ENCODE measurements at places on chromosomes 6 and 20.
A peak's percentile ranks its signal among the peaks of the same experiment; 100 is the strongest.

GRCh38 chr6:15420959-15421438, 175.1 kb downstream of the JARID2 start:
- H3K4me3 ChIP-seq = no peak overlapping the region
- no peaks in the 10 kb centered on the region for H3K4me1 ChIP-seq
- no peak overlapping the region for H3K27ac ChIP-seq
- H3K27me3 ChIP-seq = no peaks in the 10 kb centered on the region
- H3K36me3 ChIP-seq = no peaks in the 10 kb centered on the region

GRCh38 chr20:37920270-37920669, 17.3 kb downstream of the VSTM2L start:
- no peak overlapping the region for H3K4me3 ChIP-seq
- no peaks in the 10 kb centered on the region for H3K4me1 ChIP-seq
- H3K36me3 ChIP-seq = no peaks in the 10 kb centered on the region
- no peak for DNase-seq
- H3K27ac ChIP-seq = no peak overlapping the region

DNA sequence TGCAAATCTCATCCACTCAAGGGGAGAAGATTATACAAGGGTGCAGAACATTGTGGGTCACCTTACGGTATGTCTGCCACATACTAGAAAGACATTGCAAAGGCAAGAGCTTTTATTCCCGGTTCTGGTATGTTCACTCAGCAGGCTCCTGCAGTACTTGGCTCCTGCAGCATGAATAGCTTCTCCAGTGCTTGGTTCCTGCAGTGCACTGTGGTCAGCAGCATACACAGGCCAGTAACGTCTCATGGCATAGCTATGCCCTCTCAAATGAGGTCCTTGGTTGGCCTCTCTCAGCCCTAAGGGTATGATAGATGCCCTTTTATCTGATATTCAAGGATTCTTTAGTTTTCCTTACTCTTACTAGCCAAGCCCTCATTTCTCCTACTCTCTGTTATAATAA, 12.6 kb downstream of the TCP11 start:
- no peak for DNase-seq
- H3K4me1 ChIP-seq = no peaks in the 10 kb centered on the region
- H3K4me3 ChIP-seq = no peak overlapping the region

DNA sequence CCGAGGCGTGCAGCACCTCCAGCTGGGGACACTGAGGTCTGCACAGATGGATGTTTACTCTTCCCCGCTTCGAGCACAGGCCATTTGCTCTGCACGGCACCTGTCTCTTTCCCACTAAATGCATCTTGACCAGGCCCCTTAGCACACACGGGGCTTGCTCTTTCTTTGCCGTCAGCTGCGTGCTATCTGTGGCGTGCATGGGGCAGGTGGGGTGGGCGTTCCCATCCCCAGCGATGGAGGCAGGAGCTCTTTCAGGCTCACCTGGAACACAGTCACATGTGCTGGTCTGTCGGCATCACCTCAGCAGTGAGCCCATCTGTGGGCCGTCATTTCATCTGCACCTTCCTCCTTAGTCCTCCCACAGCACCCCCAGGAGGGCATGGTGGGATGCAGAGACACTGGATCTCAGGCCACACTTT, 35.1 kb downstream of the RBM38 start:
- H3K4me3 ChIP-seq = no peak overlapping the region
- no peaks in the 10 kb centered on the region for H3K27me3 ChIP-seq
- H3K4me1 ChIP-seq = peaks cover 19% of the 10 kb centered on the region
- no peak for DNase-seq

GRCh38 chr20:57908704-57909630, 199.2 kb upstream of the PMEPA1 start:
- DNase-seq = no peak
- H3K4me3 ChIP-seq = no peak overlapping the region
- H3K4me1 ChIP-seq = no peaks in the 10 kb centered on the region
- H3K27me3 ChIP-seq = peaks cover 48% of the 10 kb centered on the region
- H3K36me3 ChIP-seq = no peaks in the 10 kb centered on the region

DNA sequence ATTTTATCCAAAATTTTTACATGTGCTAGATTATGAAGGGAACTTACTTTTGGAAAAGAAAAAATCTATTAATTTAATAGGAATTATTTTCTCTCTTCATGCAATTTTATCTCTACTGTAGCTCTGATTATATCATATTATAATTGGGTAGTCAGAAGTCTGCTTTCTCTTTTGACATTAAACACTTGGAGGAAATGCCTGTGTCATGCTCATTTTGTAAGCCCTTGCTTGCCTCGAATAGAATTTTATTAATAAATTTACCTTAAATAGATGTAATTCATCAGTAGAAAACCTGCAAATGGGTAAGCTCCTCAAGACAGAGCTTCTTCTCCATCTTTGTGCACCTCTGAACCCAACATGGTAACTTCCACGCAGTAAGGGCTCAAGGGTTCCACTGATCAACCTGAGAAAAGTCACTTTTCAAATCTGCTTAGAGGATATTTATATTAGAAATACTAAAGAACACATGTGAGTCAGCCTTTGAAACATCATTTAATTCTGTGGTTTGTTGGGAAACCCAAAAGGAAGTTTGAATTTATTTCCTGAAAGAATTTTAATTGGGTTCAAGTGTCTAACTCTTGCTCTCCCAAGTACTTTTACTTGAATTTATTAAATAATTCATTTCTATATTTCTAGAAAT, 266.0 kb downstream of the ALDH8A1 start:
- H3K36me3 ChIP-seq = no peaks in the 10 kb centered on the region
- no peaks in the 10 kb centered on the region for H3K4me1 ChIP-seq
- DNase-seq = no peak
- no peak overlapping the region for H3K27ac ChIP-seq
- H3K27me3 ChIP-seq = no peaks in the 10 kb centered on the region
- no peak overlapping the region for H3K4me3 ChIP-seq

GRCh38 chr6:154536999-154537398, 26.5 kb upstream of the CNKSR3 start:
- H3K27ac ChIP-seq = no peak overlapping the region
- H3K4me1 ChIP-seq = peaks cover 4% of the 10 kb centered on the region
- no peak for DNase-seq
- H3K36me3 ChIP-seq = no peaks in the 10 kb centered on the region
- H3K27me3 ChIP-seq = no peaks in the 10 kb centered on the region

DNA sequence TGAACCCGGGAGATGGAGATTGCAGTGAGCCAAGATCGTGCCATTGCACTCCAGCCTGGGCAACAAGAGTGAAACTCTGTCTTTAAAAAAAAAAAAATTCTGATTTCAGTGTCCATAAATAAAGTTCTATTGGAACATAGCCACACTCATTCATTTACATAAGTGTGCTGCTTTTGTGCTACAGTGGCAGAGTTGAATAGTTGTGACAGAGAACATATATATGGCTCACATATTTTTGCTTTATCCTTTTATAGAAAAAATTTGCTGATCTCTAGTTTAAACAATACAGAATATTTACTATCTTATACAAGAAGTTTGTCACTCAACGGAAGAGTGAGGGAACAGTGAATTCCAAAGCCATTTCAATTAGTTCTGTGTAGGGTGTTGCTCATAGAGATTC, 18.0 kb downstream of the MCM8 start:
- no peaks in the 10 kb centered on the region for H3K27me3 ChIP-seq
- DNase-seq = no peak
- no peak overlapping the region for H3K27ac ChIP-seq
- H3K4me3 ChIP-seq = no peak overlapping the region
- H3K4me1 ChIP-seq = no peaks in the 10 kb centered on the region
- peaks cover 17% of the 10 kb centered on the region for H3K36me3 ChIP-seq

DNA sequence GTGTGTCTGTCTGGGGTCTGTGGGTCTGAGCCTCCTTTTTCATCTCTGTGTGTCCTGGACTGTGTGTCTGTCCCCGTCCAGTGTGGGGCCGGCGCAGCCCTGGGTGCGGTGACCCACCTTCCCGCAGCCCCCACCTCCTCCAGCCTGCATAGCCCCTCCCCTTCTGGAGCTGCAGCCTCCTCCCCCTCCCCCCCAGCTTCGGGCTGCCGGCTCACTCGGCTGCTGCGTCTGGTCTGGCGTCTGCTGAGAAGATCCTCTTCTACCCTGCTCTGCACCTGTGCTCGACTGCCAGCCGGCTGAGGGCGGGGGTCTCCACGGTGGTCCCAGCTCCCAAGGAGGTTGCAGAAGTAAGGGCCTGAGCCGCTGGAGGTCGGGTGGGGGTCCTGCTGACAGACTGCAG, 7.6 kb upstream of the LKAAEAR1 start:
- no peaks in the 10 kb centered on the region for H3K27me3 ChIP-seq
- H3K36me3 ChIP-seq = no peaks in the 10 kb centered on the region
- H3K4me1 ChIP-seq = no peaks in the 10 kb centered on the region
- H3K4me3 ChIP-seq = no peak overlapping the region
- H3K27ac ChIP-seq = no peak overlapping the region

GRCh38 chr6:137999815-138000214, 107.4 kb downstream of the PERP start:
- H3K27me3 ChIP-seq = no peaks in the 10 kb centered on the region
- H3K4me1 ChIP-seq = 0 out of 2 replicates have a peak, but pooled peaks cover 5% of the 10 kb centered on the region
- H3K27ac ChIP-seq = no peak overlapping the region
- no peaks in the 10 kb centered on the region for H3K36me3 ChIP-seq
- DNase-seq = no peak

- peak overlapping the region; percentile 94 for H3K27ac ChIP-seq
- peaks cover 52% of the 10 kb centered on the region for H3K4me1 ChIP-seq
Observed at GRCh38 chr6:33199687-33200218, 712 bp downstream of the RXRB start.

DNA sequence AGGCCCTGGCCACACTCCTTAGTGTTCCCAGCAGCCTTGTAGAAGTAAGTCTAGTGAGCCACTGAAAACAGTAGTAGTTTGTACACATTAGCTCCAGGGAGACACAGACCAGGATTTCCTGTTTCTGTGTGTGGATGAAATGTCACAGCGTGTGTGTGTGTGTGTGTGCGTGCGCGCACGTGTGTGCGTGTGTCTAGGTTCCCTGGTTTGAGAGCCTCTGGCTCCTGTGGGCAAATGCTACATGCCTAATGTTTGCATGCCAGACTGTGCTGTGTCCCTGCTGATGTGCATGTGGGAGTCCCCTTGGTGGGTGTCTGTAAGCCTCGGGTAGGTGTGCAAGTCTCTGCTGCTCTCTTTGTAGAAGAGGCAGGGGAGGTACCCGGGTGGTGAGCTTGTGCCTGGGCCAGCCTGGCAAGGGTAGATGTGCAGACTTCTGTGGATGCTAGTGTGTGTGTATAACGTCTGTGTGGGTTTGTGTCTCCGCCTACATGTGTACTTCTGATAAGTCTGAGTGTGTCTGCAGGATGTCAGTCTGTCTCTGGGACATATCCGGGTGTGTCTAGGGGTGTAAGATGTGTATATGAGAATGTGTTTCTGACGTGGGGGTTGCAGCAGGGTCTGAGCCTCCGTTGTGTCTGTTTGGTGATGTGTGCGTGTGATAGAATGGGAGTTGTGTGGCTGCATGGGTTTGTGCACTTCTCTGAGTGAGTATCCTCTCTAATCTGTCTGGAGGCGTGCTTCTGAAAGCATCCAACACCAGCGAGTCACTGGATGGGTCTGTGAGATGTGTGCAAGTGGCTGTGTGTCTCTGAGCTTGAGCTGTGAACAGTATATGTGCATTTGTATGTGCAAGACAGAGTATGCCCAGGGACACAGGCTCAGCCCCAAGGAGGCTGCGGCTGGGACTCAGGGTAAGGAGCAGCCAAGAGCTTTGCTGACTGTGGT, 19.0 kb upstream of the TLDC2 start:
- H3K27me3 ChIP-seq = no peaks in the 10 kb centered on the region
- DNase-seq = no peak
- H3K27ac ChIP-seq = no peak overlapping the region
- no peak overlapping the region for H3K4me3 ChIP-seq

DNA sequence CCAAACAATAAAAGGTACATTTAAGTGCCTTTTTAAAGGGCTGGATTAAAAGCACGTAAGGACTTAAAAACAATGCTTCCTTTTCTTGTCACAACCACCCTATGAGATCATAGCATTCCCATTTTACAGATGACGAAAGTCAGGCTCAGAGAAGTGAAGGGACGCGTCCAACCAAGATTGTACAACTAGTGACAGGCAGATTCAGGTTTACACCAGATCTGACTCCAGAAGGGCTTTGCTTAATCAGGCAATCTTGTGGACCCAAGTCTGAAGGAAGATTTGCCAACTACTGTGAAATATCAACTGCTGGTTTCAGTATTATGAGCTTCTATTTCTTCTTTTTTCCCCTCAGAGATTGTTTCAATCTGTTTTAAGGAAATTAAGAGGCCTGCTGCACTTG, 877 bp downstream of the ENPP4 start:
- H3K4me3 ChIP-seq = peak overlapping the region; percentile 92
- no peak overlapping the region for H3K27ac ChIP-seq
- H3K36me3 ChIP-seq = no peaks in the 10 kb centered on the region
- no peak for DNase-seq
- H3K27me3 ChIP-seq = no peaks in the 10 kb centered on the region
- H3K4me1 ChIP-seq = peaks cover 11% of the 10 kb centered on the region

- no peak overlapping the region for H3K4me3 ChIP-seq
- no peaks in the 10 kb centered on the region for H3K4me1 ChIP-seq
- DNase-seq = no peak
- H3K36me3 ChIP-seq = no peaks in the 10 kb centered on the region
- H3K27me3 ChIP-seq = no peaks in the 10 kb centered on the region
Observed at GRCh38 chr6:38159596-38159995, 340.1 kb downstream of the ZFAND3 start.

GRCh38 chr6:83231146-83231545, 38.0 kb downstream of the RWDD2A start:
- no peak overlapping the region for H3K4me3 ChIP-seq
- DNase-seq = no peak
- H3K4me1 ChIP-seq = peaks cover 10% of the 10 kb centered on the region
- H3K27ac ChIP-seq = no peak overlapping the region

- no peak overlapping the region for H3K27ac ChIP-seq
- H3K4me3 ChIP-seq = no peak overlapping the region
- no peaks in the 10 kb centered on the region for H3K27me3 ChIP-seq
- H3K36me3 ChIP-seq = no peaks in the 10 kb centered on the region
Observed at GRCh38 chr6:19692506-19693298, 144.5 kb upstream of the ID4 start.

DNA sequence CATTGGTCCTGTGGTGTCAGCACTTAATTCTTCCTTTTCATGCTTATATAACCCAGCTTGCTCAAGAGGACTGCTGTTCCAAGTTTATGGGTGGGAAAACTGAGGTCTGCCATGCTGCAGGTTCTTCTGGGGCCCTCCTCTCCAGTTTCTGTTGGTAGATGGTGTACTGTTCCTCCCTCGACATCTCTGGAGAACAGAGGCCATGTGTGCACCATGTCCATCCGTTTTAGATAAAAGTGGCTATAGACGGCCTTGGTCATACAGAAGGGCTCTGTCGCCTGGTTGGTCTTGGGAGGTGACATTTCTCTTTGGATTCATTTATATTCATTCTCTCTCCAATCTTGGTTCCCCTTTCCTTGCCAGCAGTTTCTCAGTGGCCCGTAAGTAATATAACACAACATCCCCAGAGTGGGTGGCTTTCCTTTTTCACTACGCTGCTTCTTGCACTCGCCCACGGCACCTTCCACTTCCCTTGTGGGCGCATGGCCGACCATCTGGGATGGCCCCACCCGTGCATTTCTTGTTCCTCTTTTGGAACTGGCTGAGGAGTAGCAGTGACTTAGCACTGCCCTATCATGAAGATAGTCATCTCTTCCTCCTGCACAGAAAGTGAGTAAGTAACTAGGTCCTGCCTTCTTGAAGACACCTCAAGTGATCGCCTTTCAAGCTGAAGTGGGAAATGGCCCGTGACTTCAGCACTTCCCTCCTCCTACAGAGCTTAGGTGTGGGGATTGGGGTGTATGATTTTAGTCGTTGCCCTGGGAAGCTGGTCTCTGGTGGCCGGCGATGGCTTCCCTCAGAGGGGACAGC, 94.2 kb downstream of the RREB1 start:
- H3K27me3 ChIP-seq = no peaks in the 10 kb centered on the region
- no peak overlapping the region for H3K27ac ChIP-seq
- DNase-seq = no peak
- no peaks in the 10 kb centered on the region for H3K4me1 ChIP-seq
